Colonic mucosa (tissue), 4 donors: ENCODE measurements at places on chromosomes 4 and X.

DNA sequence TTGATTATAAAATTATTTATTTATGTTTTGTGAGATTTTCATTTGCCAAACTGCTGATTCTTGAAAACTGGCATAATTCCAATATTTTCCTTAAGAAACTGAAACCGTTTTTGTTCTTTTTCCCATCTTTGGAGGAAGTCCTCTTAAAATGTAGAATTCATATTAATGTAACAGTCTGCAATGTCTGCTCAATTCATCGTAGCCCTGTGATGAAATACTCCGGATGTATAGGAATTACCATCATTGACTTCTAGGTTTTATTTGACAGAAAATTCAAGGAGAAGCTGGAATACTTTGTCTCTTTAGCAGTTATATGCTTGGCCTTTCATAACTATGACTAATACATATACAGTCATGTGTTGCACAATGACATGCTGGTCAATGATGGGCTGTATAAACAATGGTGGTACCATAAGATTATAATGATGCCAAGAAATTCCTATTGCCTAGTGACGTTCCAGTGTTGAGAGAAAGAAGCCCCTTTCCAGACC, 185.0 kb upstream of the GPRIN3 start:
- no peak overlapping the region for H3K27ac ChIP-seq
- H3K4me1 ChIP-seq = no peaks in the 10 kb centered on the region
- no peak for DNase-seq
- no peak overlapping the region for H3K4me3 ChIP-seq

DNA sequence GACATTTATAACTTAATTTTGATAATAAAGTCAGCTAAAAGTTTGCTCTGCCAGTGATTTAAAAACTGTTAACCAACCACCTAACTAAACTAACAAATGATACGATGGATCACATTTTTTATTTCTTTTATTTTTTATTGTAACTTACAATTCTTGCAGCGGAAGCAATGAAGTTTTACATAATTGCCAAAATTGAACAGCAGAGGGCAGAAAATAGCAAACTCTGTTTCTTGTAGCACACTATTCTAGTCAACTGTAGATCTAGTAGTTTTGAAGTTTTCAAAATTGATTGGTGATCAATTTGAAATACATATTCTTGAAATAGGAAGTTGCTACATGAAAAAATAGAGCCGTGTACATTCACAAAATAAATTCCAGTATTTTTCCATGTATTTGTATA, 2.8 kb upstream of the GRIA2 start:
- peaks cover 27% of the 10 kb centered on the region for H3K27me3 ChIP-seq
- no peak for DNase-seq
- no peaks in the 10 kb centered on the region for H3K36me3 ChIP-seq
- H3K4me1 ChIP-seq = no peaks in the 10 kb centered on the region

- no peaks in the 10 kb centered on the region for H3K4me1 ChIP-seq
- H3K4me3 ChIP-seq = no peak overlapping the region
- H3K27ac ChIP-seq = no peak overlapping the region
- no peak for DNase-seq
- H3K36me3 ChIP-seq = no peaks in the 10 kb centered on the region
These were observed 16.8 kb downstream of the CAMK2D start for GRCh38 chr4:113744667-113745240.

DNA sequence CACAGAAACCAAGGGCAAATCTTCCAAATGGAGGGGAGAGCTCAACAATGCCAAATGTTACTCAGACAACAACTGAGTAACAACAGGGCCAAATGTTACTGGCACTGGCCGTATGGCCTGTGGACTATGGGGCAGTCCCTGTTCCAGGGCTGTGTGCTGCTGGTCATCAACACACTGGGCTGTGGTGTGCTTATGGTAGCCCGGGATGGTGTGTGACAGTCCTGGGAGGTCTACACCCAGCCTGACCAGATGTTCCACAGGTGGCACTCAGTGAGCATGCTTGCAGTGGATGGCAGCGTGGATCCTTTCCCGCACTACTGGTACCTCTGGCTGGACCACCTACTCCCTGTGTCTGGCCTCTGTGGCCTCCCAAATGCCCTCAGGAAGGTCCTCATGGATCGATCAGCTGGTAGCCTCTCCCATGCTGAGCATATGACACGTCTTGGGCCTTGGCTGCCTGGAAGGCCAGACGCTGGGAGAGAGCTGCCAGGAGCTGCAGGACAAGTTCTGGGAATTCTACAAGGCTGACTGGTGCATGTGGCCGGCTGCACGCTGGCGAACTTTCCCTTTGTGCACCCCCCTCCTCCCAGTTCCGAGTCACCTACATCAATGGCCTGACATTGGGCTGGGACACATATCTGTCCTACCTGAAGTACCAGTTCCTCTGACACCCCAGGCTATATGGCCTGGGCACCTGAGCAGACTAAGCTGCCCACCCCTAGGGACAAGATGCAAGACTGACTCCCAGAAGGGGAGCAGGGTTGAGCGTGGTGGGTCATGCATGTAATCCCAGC, 59.7 kb upstream of the IQSEC2 start:
- H3K27me3 ChIP-seq = no peaks in the 10 kb centered on the region
- DNase-seq = no peak
- H3K36me3 ChIP-seq = no peaks in the 10 kb centered on the region
- H3K4me3 ChIP-seq = no peak overlapping the region
- H3K27ac ChIP-seq = no peak overlapping the region
- no peaks in the 10 kb centered on the region for H3K4me1 ChIP-seq

DNA sequence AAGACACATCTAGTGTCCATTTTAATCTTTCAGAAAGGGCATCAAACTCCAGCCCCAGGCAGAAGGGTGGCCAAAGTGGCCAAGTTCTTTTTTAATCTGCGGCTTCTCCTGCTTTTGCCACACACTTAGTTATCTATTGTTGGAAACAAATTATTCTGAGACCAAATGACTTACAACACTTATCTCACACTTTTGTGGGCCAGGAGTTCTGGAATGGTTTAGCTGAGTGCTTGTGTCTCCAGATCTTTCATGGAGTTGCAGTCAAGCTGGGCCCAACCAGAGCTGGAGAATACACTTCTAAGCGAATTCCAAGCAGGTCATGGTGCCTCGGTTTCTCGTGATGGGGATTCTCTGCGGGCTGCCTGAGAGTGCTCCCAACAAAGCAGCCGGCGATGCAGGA, 4.0 kb downstream of the TXK start:
- H3K27ac ChIP-seq = no peak overlapping the region
- H3K27me3 ChIP-seq = no peaks in the 10 kb centered on the region
- H3K4me1 ChIP-seq = no peaks in the 10 kb centered on the region
- no peak overlapping the region for H3K4me3 ChIP-seq

- H3K27me3 ChIP-seq = no peaks in the 10 kb centered on the region
- no peak overlapping the region for H3K27ac ChIP-seq
- H3K36me3 ChIP-seq = no peaks in the 10 kb centered on the region
- no peaks in the 10 kb centered on the region for H3K4me1 ChIP-seq
- no peak for DNase-seq
- H3K4me3 ChIP-seq = no peak overlapping the region
These were observed 323.9 kb upstream of the CXXC4 start for GRCh38 chr4:104818579-104818978.

DNA sequence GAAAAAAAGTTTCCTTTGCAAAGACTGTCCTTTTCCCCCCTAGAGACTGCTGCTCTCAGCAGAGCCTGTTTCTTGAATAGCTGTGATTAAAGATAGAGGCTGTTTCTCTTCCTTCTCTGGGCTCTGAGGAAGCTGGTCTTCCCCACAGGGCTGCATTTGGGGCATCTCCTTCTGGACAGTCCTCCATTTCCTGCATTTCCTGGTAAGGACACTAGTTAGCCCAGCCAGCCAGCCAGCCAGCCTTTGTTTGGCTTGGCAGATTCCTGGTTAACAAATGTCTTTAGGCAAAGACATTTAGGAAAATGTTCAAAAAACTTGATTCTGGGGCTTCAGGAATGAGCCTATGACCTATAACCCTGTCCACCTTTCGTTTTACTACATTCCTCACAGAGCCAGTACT, 34.0 kb upstream of the PLAC1 start:
- no peaks in the 10 kb centered on the region for H3K36me3 ChIP-seq
- no peak overlapping the region for H3K4me3 ChIP-seq
- no peak overlapping the region for H3K27ac ChIP-seq
- H3K27me3 ChIP-seq = no peaks in the 10 kb centered on the region

GRCh38 chrX:22585831-22586230, 313.1 kb downstream of the CBLL2 start:
- H3K4me3 ChIP-seq = no peak overlapping the region
- H3K27ac ChIP-seq = no peak overlapping the region
- DNase-seq = no peak
- H3K4me1 ChIP-seq = no peaks in the 10 kb centered on the region
- H3K36me3 ChIP-seq = no peaks in the 10 kb centered on the region
- no peaks in the 10 kb centered on the region for H3K27me3 ChIP-seq

- no peak for DNase-seq
- no peak overlapping the region for H3K4me3 ChIP-seq
- no peaks in the 10 kb centered on the region for H3K4me1 ChIP-seq
These were observed 7.0 kb downstream of the CHST7 start for GRCh38 chrX:46580613-46581012.

- no peaks in the 10 kb centered on the region for H3K27me3 ChIP-seq
- H3K27ac ChIP-seq = no peak overlapping the region
- no peak overlapping the region for H3K4me3 ChIP-seq
- peak; percentile 43 for DNase-seq
- H3K36me3 ChIP-seq = no peaks in the 10 kb centered on the region
These were observed 24.8 kb upstream of the EOLA2 start for GRCh38 chrX:149962859-149963757.
